Renal cortical epithelial cell (primary cell): ENCODE measurements at places on chromosomes 12 and 14. TPM values are rescaled to one million over a fixed set of nuclear protein-coding genes. Genes with fewer than 3 reads are reported as not detected.

FGF6 gene
- total RNA-seq = not detected in 2 replicates

SPX gene
- total RNA-seq = 14.4 and 68.0 TPM in 2 replicates

ADAMTS20 gene
- not detected in 2 replicates for total RNA-seq

CCDC175 gene
- not detected in 2 replicates for total RNA-seq

DIO3 gene
- total RNA-seq = not detected in 2 replicates

GRCh38 chr12:122403115-122403770, 19.2 kb downstream of the CLIP1 start:
- DNase-seq = no peak

DNA sequence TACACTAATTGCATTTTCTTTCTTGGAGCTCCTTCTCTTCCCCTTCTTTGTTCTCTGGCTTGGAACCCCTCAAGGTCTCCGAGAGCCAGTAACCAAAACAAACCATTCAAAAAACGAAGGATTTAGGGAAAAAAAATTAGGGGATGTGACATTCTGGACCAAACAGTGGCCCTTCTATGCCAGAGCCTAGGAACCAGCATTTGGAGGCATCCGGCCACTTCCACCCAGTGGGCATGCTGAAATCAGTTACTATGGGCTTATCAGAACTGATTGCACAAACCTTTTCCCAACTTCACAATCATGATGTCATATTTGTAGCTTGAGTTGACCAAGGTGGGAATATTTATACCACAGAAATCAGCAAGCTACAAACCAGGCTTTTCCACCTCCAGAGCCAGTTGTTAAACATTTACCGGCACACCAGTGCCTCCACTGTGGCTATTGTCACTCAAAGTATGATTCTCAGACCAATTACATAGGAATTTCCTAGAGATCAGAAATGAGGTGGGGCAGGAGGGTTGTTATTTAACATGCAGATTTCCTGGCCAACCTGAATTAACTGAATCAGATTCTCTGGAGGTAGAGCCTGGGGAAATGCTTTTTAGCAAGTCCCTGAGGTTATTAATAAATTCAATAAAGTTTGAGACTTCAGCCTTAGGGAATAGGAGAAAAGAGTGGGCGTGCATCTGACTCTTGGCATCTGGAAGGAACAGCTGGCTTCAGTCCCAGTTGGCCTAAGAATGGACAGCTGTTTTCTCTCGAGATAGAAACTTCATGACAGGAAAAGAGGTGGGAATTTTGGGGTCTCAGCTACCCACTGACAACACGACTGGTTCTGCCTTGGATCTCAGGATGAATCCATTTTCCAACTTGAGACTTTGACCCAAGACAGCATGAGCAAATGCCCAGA, 273.9 kb downstream of the ZFP36L1 start:
- DNase-seq = peak; percentile 94

DNA sequence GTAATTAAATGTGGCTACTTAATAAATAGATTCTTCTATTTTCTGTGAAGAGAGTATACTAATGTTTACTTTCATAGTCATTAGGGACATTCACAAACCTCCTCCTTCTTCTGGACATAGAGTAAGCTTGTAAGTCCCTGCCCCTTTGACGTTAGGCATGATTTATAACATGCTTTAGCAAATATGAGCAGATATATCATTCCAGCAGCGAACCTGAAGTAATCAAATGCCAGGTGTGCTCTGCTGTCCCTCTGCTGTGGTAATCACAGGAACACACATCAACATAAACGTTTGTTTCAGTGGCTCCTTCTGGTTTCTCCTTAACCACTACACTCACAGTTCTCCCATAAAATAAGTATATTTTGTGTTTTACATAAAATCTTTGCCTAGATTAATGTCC, 961.8 kb downstream of the FLRT2 start:
- no peak for DNase-seq

GRCh38 chr14:22007784-22008412, 334.3 kb upstream of the OR4E1 start:
- DNase-seq = no peak

- no peak for DNase-seq
Observed at GRCh38 chr14:94689218-94689984, 77.2 kb downstream of the SERPINA3 start.

DNA sequence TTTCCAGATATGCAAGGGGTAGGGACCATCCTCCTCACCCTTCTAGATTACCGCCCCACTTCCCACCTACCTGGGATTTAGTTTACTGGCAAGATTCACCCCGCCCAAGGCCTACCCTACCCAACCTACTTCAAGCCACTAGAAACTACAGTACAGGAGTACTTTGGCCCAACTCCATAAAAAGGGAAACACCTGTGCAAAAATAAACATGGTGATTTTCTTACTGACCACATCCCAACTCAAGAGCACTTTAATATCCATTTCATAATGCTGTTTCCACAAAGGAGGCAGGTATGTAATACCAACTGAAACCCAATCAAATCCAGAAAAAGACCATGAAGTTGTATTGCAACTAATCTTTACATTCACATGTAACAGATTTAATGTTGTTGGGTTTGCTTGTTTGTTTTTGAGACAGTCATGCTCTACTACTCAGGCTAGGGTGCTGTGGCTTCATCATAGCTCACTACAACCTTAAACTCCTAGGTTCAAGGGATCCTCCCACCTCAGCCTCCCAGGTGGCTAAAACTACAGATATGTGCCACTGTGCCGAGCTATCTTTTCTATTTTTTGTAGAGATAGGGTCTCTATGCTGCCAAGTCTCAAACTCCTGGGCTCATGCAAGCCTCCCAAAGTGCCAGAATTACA, 41.7 kb upstream of the RAP1B start:
- no peak for DNase-seq

- DNase-seq = no peak
Observed at GRCh38 chr12:42564556-42564955, 25.0 kb downstream of the PRICKLE1 start.

GRCh38 chr12:132276827-132277373, 52.5 kb downstream of the GALNT9 start:
- DNase-seq = no peak

DNA sequence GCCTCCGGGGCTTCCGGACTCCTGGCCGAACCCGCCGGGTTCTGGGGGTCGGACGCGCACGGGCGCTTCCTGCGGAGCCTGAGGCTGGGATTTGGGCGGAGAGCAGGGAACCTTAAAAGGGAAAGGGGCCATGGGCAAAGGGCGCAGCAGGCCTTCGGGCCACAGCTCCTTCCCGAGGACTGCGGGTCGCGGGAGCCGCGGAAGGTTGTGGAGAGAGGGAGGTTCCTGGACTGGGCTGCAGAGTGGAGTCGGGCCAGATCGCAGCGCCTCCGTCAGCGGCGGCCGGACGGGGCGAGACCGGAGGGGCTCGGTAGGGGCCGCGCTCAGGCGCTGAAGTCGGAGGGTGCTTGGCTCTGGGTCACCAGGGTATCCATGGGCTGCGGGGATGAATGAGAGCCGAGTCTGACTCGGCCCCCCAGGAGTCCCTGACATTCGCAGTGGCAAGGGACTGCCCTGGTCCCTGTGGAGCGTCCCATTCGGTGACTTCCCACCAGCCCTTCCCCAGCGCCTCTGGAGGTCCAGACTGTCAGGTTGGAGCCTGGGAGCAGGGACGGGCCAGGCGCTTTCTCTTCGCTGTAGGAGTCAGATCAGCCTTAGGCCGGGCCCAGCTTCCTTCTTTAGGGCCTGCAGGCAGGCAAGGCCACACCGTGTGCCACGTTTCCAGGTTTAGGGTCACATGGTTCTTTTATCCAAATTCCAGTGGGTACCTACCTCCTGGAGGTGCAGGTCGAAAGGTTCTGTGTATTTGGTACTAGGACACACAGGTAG, 938 bp upstream of the SLC25A29 start:
- no peak for DNase-seq

- DNase-seq = no peak
Observed at GRCh38 chr12:45880533-45880932, 109.8 kb downstream of the SCAF11 start.

DNA sequence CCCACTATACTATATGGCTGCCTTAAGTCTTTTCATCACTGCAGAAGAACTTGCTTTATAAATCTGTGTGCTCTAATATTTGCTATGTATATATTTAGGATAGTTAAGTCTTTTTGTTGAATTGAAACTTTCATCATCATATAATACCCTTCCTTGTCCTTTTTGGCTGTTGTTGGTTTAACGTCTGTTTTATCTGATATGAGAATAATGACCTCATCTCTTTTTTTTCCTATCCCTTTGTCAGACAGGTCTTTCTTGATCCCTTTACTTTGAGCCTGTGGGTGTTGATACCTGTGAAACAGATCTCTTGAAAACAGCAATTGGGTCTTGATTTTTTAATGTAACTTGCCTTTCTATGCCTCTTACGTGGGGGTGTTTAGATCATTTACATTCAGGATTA, 316.3 kb downstream of the TMTC2 start:
- DNase-seq = no peak

DNA sequence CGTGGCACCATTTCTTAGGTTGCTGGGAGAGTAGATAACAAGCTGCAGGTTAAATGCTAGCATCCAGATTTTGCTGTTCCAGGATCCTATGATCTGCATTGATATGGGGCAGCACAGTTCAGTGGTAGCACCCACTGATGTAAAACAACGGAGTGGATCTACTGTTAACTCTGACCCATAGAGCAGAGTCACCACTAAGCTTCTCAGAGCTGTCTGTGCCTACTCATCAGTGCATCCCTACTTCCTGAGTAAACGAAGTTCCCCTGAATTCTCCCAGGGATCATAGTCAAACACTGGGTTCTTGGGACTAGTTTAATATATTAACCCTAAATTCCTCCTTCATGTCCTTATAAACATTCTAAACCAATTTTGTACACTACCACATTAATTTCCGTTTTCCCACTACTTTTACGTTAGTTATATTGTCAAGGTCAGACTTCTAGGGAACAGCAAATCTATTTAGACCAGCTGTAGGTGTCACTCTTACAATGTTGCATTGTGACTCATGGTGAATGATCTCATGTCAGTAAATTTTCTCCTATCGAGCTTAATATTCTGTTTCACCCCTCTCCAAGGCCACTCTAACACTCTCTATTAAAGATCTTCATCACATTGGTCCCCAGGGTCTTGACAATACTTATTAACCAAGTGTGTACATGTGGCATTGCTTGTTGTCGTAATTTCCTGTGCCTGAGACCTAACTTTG, 10.3 kb downstream of the RERGL start:
- DNase-seq = no peak

DNA sequence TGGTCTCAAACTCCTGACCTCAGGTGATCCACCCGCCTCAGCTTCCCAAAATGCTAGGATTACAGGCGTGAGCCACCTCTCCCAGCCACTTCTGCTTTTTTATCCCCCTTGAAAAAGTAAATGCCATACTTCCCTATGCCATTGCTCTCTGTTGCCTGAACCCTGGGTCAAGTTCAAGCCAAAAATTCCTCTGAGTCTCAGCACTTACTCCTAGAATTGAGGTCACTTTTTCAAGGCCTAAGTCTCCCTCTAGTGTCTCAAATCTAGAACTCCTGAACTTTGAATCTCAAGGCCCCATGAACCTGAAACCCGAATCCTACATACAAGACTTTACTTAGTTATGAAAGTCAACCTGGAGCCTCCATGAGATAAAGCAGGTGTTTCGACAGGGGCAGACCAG, 1.4 kb upstream of the APOBEC1 start:
- DNase-seq = no peak

DNA sequence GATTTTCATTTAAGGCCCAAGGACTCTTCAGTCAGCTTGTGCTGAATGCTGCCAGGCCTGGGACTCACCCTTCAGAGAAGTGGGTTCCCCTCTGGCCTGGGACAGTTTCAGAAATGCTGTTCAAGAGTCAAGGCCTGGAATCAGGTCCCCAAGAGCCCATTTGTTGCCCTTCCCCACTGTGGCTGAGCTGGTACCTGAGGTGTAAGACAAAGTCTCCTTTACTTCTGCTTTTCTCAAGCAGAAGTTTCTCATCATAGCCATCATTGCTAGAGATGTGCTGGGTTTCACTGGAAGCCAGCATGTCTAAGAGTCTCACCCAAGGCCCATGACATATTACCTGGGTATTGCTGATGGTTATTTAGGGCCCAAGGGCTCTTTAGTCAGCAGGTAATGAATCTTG, 8.9 kb downstream of the FANCM start:
- no peak for DNase-seq

- peak; percentile 29 for DNase-seq
Observed at GRCh38 chr14:94485944-94486841, 10.2 kb upstream of the SERPINA9 start.

- DNase-seq = no peak
Observed at GRCh38 chr14:44370727-44371126, 136.4 kb downstream of the FSCB start.

DNA sequence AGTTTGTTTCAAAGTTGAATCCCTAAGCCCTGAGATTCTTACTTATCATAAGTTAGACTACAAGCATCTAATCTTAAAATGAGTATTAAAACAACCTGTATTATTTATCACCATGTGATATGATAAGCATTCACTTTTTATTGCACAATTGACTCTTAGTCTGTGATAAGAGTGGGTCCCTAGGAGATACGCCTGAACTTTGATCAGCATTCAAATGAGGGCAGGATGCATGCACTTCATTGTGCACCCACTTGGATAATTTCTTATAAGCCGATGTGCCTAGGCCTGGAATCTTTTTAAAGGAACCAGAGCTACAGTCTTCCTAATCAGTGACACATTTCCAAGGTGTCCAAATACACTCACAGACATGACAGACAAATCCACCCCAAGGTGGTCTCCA, 31.4 kb upstream of the SPTLC2 start:
- no peak for DNase-seq
